ENCODE measurements at places on chromosomes 12 and 14. TPM values are rescaled to one million over a fixed set of nuclear protein-coding genes. Genes with fewer than 3 reads are reported as not detected.
A peak's percentile ranks its signal among the peaks of the same experiment; 100 is the strongest.

GRCh38 chr12:113088971-113089756, 32.6 kb downstream of the DTX1 start:
- no peak for DNase-seq
- peaks cover 69% of the 10 kb centered on the region for H3K4me1 ChIP-seq
- no peaks in the 10 kb centered on the region for H3K36me3 ChIP-seq
- H3K4me3 ChIP-seq: no peak overlapping the region

- H3K4me3 ChIP-seq: peak overlapping the region; percentile 39
- DNase-seq: no peak
- H3K4me1 ChIP-seq: peaks cover 22% of the 10 kb centered on the region
- no peak overlapping the region for H3K27ac ChIP-seq
- peaks cover 69% of the 10 kb centered on the region for H3K27me3 ChIP-seq
Measured at GRCh38 chr12:56078931-56079722, 838 bp upstream of the ERBB3 start.

DNA sequence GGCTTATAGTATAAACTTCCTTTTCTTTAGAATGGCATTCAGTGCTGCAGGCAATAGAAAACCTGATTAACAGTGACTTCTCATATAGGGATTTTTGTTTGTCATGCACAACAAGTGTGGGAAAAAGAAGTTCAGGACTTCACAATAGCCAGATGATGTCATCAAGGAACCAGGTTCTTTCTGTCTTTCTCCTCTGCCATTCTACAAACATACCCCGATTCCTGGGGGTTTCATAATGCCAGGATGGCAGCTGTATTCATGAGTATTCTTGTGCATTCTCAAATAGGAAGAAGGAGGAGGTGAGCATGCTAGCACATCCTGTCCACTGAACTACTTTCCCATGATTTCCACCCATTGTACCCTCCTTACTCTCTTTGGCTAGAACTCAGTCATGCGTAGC, 182.7 kb upstream of the EEA1 start:
- H3K4me3 ChIP-seq: no peak overlapping the region
- H3K36me3 ChIP-seq: no peaks in the 10 kb centered on the region
- no peak overlapping the region for H3K27ac ChIP-seq
- H3K4me1 ChIP-seq: no peaks in the 10 kb centered on the region
- H3K27me3 ChIP-seq: no peaks in the 10 kb centered on the region

DNA sequence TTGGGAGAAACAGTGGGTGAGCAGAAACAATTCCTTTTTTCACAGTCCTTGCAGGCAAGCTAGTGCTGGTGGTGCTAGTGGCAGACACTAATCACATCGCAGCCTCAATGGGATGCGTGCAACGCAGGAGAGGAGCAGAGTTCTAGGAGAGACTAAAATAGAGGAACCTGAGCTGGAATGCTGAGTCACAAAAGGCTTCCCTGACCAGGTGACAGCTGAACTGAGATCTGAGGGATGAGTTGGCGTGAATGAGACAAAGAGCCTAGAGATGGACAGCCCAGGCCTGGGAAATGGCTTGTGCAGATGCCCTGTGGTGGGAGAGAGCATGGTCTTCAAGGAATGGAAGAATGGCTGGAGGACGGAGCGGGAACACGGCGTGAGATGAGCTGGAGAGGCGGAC, 25.8 kb downstream of the ACADS start:
- no peak overlapping the region for H3K27ac ChIP-seq
- no peaks in the 10 kb centered on the region for H3K4me1 ChIP-seq
- no peak for DNase-seq
- no peaks in the 10 kb centered on the region for H3K36me3 ChIP-seq

DNA sequence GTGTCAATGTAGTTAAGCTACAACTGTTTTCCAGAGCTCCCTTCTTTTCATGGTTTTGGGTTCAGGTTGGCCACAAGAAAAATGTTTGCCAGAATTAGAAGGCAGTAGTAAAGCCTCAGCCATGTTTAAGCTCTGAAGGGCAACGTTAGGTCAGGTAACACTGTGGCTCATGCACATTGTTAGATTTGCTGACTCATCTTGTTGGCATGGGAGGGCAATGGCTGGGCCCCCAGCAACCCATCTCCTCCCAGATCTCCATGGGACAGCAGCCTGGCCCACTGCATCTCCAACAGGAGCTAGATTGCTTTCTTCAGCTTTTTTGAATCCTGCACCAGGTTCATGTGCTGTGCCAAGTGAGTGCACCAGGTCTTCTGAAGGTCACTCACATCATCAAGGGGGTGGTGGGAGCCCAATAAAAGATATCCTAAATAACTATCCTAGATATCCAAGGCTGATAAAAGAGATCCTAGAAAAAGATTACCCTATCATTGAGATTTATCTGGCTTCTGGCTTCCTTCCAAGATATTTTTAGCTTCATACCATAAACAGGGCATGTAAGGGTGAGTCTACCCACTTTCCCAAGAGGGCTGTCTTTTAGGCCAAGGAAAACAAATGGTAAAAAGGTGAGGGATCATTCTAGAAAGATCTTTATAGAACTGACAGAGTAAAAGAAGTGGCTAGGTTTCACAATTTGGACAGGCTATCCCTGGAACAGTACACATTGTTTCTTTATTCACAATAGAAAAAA, 28.9 kb downstream of the PTGER2 start:
- H3K27ac ChIP-seq: no peak overlapping the region
- H3K4me3 ChIP-seq: no peak overlapping the region
- no peaks in the 10 kb centered on the region for H3K36me3 ChIP-seq
- no peaks in the 10 kb centered on the region for H3K27me3 ChIP-seq
- DNase-seq: no peak
- no peaks in the 10 kb centered on the region for H3K4me1 ChIP-seq

- no peak overlapping the region for H3K27ac ChIP-seq
- no peak for DNase-seq
- H3K27me3 ChIP-seq: peaks cover 80% of the 10 kb centered on the region
- peaks cover 9% of the 10 kb centered on the region for H3K4me1 ChIP-seq
Measured at GRCh38 chr14:60515511-60516289, 6.8 kb downstream of the SIX6 start.

DNA sequence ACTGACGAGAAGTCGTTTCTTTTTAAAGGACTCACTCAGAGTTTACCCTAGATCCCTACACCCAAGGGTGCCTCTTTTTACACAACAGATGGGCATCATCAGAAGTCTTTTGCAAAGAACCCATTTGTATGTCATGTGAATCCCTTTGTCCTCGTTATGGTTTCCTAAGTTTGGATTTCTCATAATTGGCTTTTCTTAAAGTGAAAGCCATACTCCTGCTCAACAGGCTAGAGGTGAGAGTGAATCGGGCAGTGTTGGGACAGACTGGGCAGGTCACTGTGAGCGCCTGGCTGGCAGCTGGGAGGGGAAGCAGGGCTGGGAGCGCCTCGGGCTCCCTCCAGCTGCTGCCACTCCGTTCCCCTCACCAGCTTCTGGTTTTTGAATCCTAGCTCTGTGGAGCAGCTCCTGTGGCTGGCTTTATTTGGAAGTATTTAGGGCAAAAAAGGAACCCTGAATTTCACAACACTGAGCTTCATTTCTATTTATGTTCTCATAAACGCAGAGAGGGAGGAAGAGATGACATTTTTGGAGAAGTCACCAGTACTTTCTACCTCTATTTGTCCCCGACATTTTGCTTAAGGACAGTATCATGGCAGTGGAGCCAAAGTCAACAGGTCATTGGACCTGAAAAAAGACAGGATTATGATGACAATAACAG, 63.8 kb upstream of the ACTN1 start:
- H3K27ac ChIP-seq: no peak overlapping the region
- no peak for DNase-seq
- no peaks in the 10 kb centered on the region for H3K36me3 ChIP-seq
- no peaks in the 10 kb centered on the region for H3K27me3 ChIP-seq
- H3K4me3 ChIP-seq: no peak overlapping the region

DNA sequence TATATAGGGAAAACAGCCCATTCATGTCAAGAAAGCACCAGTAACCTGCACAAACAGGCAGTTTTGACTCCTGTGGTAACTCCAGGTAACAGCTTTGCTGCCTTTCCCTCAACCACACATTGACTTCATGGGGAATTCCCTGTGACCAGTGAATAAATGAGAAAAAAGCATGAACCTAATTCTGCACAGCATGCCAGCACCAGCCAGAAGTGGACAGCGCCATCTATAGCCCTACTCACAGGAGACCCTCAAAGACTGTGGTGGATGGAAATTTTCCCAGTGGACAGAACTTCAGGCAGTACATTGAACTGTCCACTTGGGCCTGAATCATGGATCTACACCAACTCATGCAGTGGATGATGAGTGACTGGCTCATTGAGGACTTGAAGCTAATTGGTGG, 152.1 kb downstream of the SLC8A3 start:
- no peak overlapping the region for H3K27ac ChIP-seq
- H3K36me3 ChIP-seq: no peaks in the 10 kb centered on the region
- H3K27me3 ChIP-seq: no peaks in the 10 kb centered on the region

DNA sequence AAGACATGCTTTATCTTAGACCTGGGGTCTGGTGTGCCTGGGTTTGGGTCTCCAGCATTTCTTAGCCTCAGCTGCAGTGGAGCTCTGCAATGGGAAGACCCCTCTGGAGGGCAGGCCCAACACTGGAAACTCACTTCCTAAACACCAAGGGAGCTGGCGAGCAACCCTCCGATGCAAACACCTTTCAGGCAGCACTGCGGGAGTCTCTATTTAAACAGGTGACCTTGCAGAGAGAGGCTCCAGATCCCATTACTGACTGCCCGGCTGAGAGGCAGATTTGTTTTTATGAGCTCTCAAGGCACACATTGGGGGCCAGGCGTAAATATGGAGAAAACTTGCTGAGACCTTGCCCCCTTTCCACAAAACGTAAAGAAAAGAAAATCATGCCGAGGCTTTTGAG, 195.5 kb downstream of the PAX9 start:
- DNase-seq: no peak
- no peaks in the 10 kb centered on the region for H3K36me3 ChIP-seq
- no peak overlapping the region for H3K27ac ChIP-seq
- no peak overlapping the region for H3K4me3 ChIP-seq

DNA sequence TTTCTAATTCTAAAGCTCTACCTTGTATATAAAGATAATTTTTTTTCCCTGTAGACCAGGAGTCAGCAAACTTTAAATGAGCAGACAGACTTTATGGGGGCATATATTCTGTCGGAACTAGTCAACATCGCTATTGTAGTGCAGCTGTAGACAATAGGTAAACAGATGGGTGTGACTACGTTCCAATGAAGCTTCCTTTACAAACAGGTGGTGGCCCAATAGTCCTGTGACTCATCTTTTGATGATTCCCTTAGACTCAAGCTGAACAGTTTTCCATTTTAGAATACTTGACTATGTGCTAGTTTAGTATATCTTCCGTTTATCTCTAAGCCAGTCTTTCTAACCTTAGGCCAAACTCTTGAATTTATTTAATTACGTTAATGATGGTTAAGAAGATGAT, 16.3 kb downstream of the MUCL1 start:
- no peak overlapping the region for H3K27ac ChIP-seq
- no peaks in the 10 kb centered on the region for H3K36me3 ChIP-seq
- H3K27me3 ChIP-seq: no peaks in the 10 kb centered on the region
- no peaks in the 10 kb centered on the region for H3K4me1 ChIP-seq

DNA sequence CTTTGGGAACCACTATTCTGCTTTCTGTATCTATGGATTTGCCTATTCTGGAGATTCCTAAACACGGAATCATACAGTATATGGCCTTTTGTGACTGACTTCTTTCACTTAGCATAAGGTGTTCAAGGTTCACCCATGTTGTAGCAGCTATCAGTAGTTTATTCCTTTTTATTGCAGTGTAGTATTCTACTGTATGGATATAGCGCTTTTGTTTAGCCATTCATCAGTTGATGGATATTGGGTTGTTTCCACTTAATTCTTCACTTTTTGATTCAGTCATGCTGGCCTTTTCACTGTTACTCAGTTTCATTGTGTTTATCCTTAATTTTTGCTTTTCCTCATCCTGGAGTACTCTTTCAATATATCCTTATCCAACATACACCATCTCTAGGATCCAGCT, 5.1 kb downstream of the PPP4R4 start:
- no peak for DNase-seq
- no peak overlapping the region for H3K27ac ChIP-seq
- H3K27me3 ChIP-seq: peaks cover 37% of the 10 kb centered on the region
- no peaks in the 10 kb centered on the region for H3K36me3 ChIP-seq

GRCh38 chr14:100048786-100049185, 16.4 kb upstream of the EVL start:
- H3K27me3 ChIP-seq: no peaks in the 10 kb centered on the region
- no peak overlapping the region for H3K4me3 ChIP-seq
- H3K36me3 ChIP-seq: no peaks in the 10 kb centered on the region
- H3K27ac ChIP-seq: no peak overlapping the region
- H3K4me1 ChIP-seq: peaks cover 9% of the 10 kb centered on the region
- DNase-seq: no peak

DNA sequence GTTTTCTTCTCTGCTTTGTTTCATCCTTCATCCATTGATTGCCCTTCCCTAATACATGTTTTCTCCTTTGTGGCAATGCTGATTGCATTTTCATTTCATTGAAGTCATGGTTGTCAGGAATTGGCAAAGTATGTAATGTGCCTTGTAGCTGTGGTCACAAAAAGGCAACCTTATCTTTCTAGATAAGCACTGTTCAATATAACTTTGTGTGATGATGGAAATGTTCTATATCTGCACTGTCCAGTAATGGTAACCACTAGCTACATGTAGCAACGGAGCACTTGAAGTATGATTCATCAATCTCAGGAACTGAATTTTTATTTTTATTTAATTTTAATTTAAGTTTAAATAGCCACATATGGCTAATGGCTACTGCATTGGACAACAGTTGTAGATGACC, 79.8 kb downstream of the PCNX1 start:
- H3K4me1 ChIP-seq: no peaks in the 10 kb centered on the region
- H3K27ac ChIP-seq: no peak overlapping the region
- no peak for DNase-seq
- H3K4me3 ChIP-seq: no peak overlapping the region
- H3K27me3 ChIP-seq: no peaks in the 10 kb centered on the region

DNA sequence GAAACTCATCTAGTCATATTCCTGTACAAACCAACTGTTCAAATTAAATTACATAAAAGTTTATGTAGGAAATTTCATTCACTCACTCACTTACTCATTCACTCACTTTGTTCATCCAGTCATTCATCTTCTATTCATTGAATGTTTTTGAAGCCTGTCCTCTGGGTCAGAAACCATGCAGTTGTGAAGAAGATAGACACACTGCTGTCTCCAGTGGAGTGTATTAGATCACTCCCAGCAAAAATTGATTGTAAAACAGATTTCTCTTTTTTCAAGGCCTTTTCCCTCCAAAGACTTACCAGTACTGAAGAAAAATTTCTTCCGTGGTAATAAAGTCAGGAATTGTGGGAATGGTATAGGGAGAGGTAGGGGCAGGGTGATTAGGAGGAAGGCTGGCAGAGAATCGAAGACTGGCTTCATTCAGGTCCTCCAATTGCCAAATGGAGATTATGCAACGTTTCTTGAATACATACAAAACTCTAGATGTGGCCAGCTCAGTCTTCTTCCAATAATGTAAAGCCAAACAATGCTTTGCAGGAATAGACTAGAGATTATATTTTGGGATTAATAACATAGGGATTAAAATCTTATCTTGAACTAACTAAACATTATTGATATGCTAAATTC, 9.1 kb downstream of the LRRK2 start:
- H3K4me3 ChIP-seq: no peak overlapping the region
- H3K27me3 ChIP-seq: no peaks in the 10 kb centered on the region
- no peaks in the 10 kb centered on the region for H3K36me3 ChIP-seq
- no peak overlapping the region for H3K27ac ChIP-seq
- no peaks in the 10 kb centered on the region for H3K4me1 ChIP-seq

The GLS2 gene
- total RNA-seq: 1.0 TPM

The LARP4 gene
- 23.6 TPM for total RNA-seq

The DBX2 gene
- total RNA-seq: under 0.01 TPM

The LHX5 gene
- under 0.01 TPM for total RNA-seq

The ADAM21 gene
- total RNA-seq: 0.05 TPM

The TPCN1 gene
- 4.2 TPM for total RNA-seq

The CISTR gene
- not detected for total RNA-seq

The ADCK1 gene
- total RNA-seq: 2.8 TPM

The LMNTD1 gene
- not detected for total RNA-seq

The ACRBP gene
- 2.0 TPM for total RNA-seq

The SLC8A3 gene
- total RNA-seq: 0.99 TPM

Measured in thymus (tissue), 14 donors.